ENCODE measurements at places on chromosomes 12 and 14.

DNA sequence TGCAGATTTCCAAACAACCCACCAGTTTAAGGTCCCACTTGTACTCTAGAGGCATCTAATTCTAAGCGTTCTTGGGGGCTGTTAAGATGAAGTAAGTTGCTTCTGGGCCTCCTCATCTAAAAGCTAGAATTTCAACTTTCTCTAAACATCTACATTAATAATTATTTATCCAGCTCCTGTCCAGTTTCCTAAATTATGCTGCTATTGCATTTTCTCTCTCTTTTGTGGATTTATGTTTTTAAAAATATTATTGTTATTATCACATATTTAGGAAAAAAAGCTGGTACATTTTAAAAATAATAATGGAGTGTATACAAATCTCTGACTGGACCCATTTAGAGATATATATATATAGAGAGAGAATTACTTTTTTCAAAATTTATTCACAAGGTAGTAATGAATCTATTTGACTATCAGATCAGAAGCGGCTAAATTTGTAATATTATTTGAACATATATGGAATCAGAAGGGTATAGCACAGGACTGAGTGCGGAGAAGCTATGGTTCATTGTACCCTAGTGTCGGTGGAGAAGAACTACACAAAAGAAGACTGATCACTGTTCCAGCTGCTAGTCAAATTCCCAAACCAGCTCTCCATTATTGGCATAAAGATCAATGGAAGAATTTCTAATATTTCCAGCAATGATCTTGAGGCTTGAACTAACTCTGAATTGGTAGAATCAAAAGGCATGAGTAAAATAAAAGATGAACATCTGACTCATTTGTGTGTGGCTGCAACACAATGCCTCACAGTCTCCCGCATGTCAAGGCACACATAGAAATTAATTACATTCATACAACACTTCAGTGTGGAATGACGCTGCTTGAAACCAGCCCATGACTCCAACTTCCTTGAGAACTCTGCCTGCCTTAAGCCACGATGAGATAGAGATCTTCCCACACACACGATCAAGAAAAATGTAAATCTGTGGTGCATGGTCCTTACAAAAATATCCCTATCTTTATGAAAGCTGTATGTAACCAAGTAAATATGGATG is 433.4 kb upstream of the OR4E1 start:
- no peak for DNase-seq

DNA sequence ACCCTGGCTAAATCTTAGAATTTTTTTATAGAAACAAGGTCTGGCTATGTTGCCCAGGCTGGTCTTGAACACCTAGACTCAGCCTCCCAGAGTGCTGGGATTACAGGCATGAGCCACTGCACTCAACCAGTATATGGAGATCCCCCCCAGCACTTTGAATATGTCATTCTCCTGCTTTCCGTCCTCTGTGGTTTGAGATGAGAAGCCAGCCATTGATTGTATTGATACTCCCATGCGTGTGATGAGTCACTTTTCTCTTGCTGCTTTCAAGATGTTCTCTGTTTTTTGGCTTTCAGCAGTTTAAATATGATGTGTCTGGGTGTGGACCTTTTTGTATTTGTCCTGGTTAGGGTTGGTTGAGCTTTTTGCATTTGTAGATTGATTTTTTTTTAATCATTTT is 75.2 kb upstream of the DNM1L start:
- DNase-seq = no peak

DNA sequence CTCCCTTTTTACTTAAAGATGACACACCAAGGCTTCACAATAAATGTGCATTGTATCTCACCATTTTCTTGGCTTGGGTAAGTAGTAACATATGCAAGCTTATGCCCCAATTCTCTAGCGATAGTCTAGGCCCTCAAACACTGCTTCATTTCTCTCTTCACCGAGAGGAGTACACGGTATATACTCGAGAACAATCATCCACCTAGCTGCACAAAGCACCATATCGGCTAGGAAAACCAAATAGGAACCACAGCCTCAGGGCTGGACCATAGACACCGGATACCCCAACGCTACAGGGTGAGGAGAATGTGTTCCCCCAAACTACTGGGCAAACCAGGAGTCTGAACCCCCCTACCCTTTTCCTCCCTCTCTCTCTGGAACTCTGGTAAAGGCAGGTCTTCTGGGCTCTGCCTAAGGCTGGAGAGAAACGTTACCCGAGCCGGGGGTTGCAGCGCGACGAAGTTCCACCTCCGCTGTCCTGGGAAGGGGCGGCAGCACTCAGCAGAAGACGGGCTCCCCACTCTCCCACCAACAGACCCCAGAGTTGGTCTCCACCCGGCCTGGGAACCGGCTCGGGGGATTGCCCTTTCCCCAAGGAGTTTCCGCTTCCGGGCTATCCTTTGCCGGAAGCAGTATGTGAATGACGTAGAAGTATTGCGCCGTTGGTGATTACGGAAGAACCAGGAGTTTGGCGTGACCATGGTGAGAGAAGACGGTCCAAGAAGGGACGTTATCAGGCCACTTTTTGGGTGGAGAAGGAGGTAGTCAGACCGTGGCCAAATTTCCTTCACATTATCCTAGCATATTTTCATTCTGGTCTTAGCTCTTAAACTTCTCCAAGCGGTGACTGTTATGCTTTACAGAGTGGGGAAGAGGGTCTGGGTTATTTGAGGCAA is at the start of the genes AREL1 and FCF1:
TSS of gene AREL1 (minus strand) at position 582 of the 896 bp plus-strand sequence. CDS start 27,465 bp downstream, outside the sequence.
TSS of gene FCF1 (plus strand) at position 646 of the 896 bp plus-strand sequence. CDS start at position 700, 54 bp downstream.
- peak; percentile 63 for DNase-seq

- DNase-seq = no peak
Measured at GRCh38 chr12:117031843-117032592, 67.2 kb downstream of the TESC start.

GRCh38 chr12:9776781-9777180 is 16.1 kb upstream of the CD69 start:
- DNase-seq = no peak

DNA sequence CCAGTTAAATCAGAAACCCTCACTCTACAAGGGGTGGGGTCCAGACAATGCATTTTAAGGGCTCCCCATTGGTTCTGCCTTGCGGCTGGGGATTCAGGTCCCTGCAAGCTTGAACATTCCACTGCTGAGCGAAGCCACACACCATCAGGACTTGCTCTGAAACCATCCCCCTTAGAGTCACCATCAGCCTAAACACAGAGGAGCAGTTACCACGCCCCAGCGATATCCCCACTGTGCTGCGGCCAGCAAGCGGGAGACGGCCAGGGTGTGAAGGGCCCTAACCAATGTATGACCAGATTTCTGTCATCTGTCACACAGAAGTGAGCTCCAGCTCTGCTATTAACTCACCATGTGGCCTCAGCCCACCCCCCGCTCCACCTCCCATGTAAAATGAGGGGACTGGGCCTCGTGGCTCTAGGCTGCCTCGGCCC is 29.7 kb downstream of the CCDC88C start:
- no peak for DNase-seq

GRCh38 chr12:34391771-34392581 is 369.7 kb downstream of the ALG10 start:
- DNase-seq = no peak

DNA sequence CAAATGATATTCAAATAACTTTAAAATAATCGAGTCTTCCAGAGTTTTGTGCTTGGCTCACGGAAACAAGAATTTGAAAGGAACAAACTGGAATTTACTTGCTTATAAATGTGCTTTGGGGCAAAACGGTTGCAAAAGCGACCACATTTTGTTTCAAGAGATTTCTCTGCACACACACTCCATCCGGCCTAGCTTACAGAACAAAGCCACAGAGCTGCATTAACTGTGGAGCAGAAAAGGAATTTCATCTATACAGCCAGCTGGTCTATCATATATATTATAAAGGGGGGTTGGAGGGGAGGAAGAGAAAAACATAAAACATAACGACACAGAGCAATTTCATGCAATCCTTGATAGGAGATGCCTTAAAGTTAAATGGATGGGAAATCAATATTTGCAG is 153.0 kb downstream of the MYRFL start:
- no peak for DNase-seq

GRCh38 chr12:54593135-54593534 is 4.7 kb upstream of the PPP1R1A start:
- DNase-seq = no peak

- DNase-seq = no peak
Measured at GRCh38 chr14:43591776-43592175, 915.3 kb downstream of the FSCB start.

GRCh38 chr12:116692605-116693004 is 45.3 kb downstream of the SPRING1 start:
- DNase-seq = no peak

DNA sequence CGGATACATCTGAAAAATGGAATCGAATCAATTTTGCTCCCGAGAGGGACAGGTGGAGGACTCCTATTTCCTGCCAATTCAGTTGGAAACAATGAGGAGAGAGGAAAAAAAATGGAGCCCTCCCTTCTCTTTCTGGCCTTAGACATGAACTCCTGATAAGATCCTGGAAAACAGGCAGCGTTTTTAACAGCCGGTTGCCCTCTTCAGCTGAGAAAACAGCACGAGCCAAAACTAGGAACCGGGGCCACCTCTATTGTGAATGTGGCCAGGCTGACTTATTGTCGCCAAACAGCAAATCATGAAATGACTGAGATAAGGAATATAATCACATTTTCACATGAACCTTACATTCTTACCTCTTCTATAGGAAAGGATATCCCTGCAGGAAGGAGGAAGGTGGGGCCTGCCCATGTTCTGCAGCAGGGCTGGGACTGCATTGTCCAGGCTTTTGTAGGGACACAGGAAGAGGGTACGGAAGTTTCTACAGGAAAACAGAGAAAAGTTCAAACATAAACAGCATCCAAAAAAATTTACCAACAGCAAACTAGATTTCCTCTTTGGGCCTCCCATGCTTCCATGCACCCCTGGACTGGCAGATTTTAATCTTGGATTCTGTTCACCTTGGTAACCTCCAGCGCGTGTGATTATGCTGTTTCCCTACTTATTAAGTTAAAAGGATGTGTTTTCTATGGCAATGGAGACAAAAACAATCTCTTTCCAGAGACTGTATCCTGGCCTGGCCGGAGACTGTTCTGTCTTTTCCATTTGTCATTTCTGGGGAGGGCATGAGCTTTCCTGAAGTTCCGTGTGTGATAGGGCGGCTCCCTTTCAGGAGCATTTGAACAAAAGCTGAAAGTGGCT is 29.0 kb upstream of the ELK3 start:
- no peak for DNase-seq

DNA sequence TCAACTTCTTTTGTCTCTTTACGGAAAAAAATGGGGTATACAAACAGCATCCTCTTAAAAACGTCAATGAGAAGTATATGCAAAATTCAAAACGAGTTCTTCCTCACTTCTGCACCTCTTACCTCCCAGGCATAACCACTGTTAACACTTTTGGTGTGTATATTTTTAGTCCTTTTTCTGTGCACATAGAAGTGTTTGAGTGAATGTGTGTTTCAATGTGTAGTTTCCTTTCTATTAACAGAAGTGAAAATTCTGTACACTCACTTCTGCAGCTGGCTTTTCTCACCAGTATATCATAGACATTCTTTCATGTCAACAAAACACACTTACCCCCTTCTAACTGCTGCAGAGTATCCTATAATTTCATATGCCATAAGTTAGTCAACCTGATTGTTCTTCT is 5.4 kb downstream of the UBR7 start:
- no peak for DNase-seq

DNA sequence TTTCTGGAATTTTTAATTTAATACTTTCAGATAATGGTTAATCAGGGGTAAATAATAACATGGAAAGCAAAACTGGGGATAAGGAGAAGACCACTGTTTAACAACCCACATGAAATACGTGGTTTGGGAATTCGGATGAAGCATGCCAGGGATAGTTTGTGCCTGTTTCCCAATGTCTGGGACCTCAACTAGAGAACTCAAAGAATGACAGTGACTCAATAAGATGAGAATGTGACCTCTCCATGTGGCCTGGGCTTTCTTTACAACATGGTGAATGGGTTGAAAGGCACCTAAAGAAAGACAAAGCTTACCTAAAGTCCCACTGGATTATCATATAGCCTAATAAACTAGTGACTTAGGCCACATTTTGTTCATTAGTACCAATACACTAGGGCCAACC is 460.3 kb upstream of the LRFN5 start:
- no peak for DNase-seq

DNA sequence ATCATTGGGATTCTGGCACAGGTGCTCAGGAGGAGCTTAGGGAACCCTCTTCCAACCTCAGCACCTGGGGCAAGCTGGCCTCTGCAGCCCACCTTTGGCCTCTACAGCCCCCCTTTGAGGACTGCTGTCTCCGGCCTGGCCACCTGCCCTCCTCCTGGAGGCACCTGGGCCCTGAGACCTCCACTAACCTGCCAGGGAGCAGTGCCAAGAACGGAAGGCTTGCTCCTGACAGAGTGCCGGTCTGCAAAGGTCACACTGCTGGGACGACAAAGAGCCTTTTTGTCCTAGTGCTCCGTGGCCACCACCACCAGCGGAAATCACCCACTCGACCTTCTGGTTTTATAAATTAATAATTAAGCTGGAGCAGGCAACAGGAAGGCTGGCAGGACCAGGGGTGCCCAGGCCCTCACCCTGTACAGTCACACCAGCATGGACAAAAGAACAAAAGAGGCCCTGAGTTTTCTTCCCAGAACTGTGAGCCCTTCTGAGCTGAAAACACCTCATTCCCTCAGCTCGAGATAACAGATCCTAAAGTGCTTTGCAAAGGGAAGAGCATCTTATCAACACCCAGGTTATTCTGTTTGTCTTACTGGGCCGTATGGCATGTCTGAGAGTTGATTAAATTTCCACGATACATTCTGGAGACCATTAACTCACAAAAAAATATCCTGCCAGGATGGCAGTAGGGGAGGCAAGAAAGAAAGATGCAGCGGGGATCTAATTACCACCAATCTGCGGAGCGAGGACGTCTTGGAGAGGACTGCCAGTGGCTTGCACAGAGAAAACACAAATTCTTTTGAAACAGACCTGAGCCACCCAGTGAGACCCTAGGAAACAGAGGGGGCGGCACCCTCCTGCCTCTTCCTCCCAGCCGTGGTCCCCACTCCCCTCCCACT is 8.2 kb downstream of the TESC start:
- DNase-seq = no peak

GRCh38 chr14:105430565-105430964 is 10.9 kb downstream of the MTA1 start:
- no peak for DNase-seq

- no peak for DNase-seq
Measured at GRCh38 chr14:93036652-93037345, 78.9 kb downstream of the ITPK1 start.

DNA sequence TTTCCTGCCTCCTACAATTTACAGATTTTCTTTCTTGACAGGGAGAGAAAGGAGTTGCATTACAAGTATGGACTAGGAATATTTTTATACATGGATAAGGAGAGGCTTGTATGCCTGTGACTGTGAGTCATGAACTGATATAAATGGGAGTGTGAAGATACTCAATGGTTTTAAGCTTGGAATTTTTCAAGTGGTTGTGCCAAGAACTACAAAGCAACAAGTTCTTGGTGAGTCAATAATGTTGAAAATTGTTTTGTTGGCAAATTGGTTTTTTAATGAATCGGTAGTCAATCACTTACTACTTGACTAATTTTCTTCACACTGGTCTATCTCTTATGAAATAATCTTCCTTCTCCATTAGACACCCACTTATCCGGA is 58.9 kb upstream of the HMGA2 start:
- no peak for DNase-seq

- DNase-seq = no peak
Measured at GRCh38 chr12:76692846-76693245, 71.1 kb upstream of the ZDHHC17 start.
